ENCODE measurements at places on chromosomes 1 and 21.

GRCh38 chr1:22350924-22351767 lies 100.5 kb upstream of the ZBTB40 start:
- DNase-seq: no peak

DNA sequence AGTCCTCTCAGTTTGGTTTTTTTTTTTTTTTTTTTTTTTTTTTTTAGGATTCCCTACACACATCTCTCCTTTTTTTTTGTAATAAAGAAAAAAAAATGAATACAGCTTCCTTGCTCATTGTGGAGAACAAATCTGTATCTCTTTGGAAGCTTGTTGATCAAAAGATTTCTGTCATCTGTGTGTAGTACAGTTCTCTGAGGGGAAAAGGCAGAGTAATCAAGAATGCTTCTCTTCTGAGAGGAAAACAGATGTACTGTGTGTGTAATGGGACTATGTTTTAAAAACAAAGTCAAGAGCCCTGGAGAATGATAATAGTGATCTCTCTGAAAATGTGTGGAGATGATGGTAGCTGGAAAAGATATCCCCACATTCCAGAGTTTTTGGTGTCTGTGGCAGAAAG lies 16.5 kb upstream of the ROR1 start:
- no peak for DNase-seq

DNA sequence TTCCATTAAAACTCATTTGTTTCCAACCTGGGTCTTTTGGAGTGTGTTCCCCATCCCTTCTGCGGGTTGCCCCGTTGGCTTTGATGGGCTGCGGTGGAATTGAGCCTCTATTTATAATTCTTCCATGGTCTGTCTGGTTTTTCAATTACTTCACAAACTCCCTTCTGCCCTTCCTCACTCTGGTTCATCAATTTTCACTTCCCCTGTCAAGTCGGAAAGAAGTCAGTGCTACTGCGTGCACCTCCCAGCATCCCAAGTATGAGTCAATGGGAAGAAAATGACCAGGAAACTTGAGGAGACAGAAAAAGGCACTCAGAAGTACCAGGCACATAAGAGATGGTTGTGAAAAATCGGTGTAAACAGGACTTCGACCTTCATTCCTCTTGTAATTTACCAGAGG lies 126.2 kb downstream of the KAZN start:
- no peak for DNase-seq

DNA sequence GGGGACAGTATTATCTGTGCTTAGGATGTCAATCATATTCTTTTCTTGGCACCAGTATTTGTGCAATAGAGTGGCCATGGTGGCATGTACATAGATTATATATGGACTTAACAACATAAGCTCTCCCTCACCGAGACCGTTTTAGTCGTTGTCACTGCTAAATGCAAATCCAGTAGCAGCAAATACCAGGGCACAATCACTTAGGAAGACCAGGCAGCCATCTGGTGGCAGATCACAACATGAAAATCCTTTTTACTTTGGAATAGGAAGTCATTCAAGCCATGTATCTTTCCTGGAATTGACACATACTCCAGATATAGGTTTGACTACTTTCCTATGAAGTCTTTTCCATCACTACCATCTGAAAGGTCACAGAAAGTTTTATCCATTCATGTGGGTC lies 53.2 kb upstream of the C1orf87 start:
- no peak for DNase-seq

DNA sequence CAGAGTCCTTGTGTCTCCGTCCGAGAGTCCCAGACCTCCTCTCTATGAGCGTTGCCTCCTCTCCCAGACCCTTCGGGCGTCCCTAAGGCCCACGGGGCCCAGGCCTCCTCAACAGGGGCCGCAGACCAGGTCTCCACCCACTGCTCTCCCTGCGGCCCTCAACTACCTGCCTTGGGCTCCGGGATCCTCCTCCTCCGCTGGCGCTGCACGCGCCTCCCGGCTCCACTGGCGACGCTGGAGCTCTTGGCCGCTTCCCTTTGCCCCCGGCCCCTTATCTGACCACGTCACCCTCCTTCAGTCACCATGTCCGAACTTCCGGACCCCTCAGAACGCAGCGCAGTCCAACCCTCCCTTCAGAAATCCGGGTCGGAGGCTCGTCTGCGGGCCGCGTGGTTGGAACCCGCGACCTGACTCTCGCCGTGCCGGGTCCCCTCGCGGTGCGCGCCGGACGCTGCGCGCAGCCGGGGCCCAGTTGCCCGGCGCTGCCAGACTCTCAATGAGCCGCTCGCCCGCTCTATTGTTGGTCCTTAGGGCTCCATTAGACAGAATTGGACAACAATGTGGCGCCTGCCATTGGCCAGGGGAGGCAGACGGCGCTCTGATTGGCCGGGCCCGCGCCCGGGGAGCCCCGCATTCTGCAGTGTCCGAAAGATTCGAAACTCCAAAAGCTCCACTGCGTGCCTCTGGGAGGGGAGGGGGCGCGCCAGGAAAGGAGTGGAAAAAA lies at the start of gene DMRTA2:
Gene DMRTA2, minus strand, starts transcription at position 498 of the 724 bp plus-strand sequence. CDS start 1,907 bp downstream, outside the sequence.
- no peak for DNase-seq

- DNase-seq: no peak
Measured at GRCh38 chr1:169383449-169383848, 15.5 kb downstream of the BLZF1 start.

DNA sequence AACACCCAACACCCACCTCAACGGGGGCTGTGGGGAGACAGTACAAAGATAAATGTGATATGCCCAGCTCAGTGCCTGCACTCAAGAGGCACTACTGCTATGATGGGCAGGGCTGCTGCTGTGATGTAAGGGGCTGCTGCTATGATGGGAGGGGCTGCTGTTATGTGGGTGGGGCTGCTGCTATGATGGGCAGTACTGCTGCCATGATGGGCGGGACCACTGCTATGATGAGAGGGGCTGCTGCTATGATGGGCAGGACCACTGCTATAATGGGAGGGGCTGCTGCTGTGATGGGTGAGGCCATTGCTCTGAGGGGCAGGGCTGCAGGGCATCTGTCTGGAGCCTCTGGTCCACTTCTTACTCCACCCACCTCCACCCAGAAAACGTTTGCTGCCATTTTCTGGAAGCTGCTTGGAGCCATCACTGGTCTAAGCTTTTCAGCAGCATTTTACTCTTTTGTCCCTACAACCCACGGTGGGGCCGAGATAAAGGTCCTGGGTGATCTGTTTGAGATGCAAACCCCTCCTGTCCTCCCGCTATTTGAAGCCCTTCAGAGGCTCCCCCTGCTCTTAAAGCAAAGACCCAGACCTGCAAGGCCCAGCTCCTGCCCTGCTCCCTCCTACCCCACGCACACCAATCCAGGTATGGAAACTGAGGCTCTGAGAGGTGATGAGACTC lies 656.9 kb downstream of the PTPRU start:
- no peak for DNase-seq

Data from effector memory CD8-positive, alpha-beta T cell (primary cell).